Activated T-cell treated with anti-CD3 and anti-CD28 coated beads for 48 hours (primary cell): ENCODE measurements at places on chromosomes 2 and 18.

- DNase-seq = no peak
Observed at GRCh38 chr2:64189167-64189566, 44.9 kb upstream of the PELI1 start.

DNA sequence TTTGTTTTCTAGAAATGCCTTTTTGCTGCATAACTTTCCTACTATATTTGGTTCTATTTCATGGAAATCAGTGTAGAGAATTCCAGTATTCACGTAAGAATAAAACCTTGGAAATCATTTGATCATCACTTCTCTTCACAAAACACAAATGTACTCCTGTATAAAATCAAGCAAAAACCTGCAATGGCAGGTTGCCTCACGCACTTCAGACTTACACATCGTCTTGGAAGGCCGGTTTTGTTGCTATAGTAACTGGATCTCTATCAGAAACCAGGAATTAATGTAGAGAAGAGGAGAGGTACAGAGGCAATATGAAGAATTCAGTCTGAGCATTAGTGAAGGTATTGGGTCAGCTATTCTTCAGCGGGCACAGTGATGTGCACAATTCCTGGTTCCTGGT is 370.7 kb upstream of the CYRIA start:
- DNase-seq = no peak

DNA sequence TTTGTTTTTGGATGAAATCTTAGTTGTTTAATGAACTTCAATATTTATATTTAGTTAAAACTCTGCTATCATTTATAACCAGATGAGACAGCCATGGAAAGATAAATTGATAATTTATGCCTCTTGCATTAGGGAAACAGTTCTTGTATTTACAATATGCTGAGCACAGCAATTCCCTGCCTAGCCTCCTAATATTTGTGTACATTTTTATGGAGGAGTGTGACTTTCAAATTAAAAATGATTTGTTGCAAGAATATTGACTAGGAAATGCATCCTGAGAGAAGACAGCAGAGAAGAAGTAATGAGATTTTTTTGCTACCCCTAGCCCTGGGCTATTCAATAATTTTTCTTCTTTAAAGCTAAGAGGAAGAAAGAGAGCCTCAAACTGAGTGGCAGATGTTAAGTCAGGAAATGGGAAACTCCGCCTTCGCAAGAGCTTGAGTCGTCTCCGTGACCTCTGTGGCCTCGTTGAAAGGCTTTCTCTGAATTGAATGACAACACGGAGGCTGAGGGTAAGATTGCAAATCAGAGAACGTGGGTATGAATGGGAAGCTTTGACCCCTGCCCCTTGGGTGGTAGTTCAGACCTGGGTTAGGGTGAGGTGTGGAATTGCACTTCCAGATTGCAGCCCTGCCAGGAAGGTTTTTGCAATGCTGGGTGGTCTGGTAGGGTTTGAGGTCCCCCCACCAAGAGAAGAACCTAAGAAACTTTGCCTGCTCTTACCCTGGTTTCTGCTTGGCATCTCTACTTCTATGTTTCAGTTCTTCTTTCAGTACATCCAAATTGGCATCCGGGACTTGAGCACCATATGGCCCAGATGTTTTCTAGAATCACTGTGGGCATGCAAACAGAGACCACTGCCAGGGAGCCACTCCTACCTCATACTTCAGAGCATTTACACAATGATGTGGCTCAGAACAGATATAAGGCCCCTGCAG is 210.3 kb upstream of the RBMS1 start:
- DNase-seq = no peak

GRCh38 chr2:128876986-128877983 is 558.6 kb upstream of the HS6ST1 start:
- no peak for DNase-seq

DNA sequence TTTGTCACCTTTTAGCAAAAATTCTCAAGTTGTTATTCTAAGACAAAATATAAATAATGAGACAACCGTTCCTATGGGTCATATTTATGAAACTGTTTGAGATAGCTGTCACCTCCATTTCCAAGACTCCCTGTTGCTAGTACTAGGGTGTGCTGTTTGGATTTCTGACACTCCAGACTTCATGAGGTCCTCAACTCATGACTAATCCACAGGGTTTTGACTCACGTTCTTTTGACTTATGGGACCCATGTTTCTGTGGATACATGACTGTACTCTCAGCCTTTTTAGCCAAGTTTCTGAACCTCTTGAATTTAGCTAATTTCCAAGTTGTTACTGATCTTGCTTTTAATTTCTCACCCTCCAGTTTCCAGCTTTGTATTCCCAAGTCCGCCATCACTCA is 178.7 kb upstream of the FAM98A start:
- no peak for DNase-seq

- no peak for DNase-seq
Observed at GRCh38 chr2:105731511-105731910, 13.2 kb upstream of the NCK2 start.

GRCh38 chr2:225366731-225367130 is 32.8 kb upstream of the NYAP2 start:
- DNase-seq = no peak

GRCh38 chr18:7414459-7414858 is 152.7 kb upstream of the PTPRM start:
- DNase-seq = no peak

- DNase-seq = no peak
Observed at GRCh38 chr2:216516730-216517350, 18.2 kb downstream of the RPL37A start.

GRCh38 chr2:201794294-201794693 is 12.0 kb upstream of the CDK15 start:
- DNase-seq = no peak

DNA sequence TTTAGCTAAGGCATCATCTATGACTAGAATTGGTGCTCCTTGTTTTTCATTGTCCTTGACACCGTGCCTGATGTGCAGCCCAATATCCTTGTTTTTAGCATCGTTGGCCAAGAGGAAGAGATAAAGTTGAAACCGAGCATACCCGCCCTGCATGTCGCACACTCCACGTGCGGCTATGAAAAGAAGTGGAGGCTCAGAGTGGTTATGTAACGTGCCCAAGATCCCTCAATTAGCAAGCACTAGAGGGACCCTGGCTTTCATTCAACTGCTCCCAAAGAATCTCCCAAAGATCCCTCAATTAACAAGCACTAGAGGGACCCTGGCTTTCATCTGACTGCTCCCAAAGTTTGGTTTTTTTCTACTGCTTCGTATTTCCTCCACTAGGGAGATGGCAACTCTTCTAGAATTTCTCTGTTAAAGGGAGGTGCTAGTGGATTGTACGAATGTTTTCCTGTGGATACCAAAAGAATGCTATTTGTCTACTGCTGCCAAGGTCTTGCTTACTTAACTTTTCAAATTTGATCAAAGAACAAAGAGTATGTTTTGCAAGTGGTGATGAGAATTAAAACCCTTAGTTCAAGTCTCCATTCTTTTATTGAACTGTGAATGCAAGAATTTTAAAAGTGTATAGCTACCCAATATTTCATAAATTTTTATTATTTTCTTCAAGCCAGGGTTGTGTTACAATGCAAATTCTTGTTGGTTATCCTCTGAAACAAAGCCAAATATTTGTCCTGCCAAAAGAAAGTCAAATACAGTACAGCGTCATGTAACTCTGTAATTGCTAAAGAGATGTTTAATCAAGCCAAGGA is 92.1 kb downstream of the AOX1 start:
- no peak for DNase-seq

DNA sequence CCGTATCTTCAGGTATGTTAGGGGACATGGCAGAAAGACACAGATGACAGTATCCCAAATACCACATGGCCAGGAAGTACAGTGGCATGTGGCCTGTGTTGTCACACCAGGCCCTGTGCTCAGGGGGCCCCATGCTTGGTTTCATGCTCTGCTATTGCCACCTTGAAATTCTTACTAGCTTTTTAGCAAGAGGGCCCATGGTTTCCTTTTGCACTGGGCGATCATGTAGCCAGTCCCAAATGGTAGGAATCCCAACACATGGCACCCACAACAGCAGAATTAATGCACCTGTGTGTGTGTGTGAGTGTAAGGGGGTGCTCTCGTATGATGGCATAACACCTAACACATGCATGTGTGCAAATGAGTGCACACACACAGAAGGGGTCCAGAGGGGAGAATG is 39.2 kb downstream of the MYO7B start:
- no peak for DNase-seq

DNA sequence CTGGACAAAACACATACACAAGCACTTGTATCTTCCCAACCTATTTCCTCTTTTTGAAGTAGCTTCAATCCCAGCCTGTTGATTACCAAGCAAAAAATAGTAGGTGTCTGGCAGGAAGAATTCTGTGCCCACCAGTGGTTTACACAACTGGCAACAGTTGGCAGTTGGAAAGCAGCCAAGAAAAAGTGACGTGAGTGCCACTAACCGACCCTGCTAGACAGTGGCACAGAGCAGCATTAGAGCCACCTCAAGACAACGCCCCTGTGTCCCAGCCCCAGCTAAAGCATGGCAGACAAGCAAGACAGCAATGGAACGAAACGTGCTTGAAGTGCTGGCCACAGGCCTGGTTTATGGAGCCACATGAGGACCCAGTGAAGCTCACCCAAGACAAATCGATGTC is 379.6 kb downstream of the FBXO15 start:
- DNase-seq = no peak

- no peak for DNase-seq
Observed at GRCh38 chr2:59171019-59171418, 929.9 kb upstream of the FANCL start.

DNA sequence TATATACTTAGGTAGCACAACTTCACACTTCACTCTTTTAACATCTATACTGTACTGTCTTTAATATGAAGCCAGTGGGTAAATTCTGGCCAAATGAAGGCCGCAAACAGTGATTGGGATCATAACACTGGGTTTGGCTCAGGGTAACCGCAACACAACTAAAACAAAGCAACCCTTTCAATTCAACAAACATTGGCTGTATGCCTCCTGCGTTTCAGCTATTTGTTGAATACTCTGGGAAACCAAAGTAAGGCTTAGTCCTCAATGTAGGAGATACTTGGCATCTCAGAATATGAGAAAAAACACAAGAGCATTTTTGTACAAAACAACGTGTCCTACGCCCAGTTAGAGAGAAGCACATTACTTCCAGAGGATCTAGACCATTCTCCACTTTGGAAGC is 693.3 kb upstream of the KLHL29 start:
- no peak for DNase-seq
